Kasumi-1 (cell line): ENCODE measurements at places on chromosomes 11 and 22.
A peak's percentile ranks its signal among the peaks of the same experiment; 100 is the strongest.

DNA sequence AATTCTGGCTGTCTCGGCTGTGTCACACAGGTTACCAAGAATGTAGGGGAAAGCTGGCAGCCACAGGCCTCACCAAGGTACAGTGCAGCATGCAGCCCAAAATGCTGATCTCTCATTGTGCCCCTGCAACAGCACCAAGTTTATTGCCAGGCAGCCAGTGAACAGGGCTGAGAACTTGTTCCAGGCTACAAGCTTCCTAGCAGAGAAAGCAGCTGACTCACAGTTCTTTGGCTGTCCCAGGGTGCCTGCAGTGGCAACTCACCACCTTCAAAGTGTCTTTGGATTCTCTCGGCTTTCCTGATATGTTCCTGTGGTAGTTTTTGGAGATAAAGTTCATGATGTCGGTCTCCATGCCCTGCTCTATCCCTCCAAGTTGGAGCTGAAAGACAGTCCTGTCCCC is 719.1 kb upstream of the ANO3 start:
- no peak for DNase-seq

DNA sequence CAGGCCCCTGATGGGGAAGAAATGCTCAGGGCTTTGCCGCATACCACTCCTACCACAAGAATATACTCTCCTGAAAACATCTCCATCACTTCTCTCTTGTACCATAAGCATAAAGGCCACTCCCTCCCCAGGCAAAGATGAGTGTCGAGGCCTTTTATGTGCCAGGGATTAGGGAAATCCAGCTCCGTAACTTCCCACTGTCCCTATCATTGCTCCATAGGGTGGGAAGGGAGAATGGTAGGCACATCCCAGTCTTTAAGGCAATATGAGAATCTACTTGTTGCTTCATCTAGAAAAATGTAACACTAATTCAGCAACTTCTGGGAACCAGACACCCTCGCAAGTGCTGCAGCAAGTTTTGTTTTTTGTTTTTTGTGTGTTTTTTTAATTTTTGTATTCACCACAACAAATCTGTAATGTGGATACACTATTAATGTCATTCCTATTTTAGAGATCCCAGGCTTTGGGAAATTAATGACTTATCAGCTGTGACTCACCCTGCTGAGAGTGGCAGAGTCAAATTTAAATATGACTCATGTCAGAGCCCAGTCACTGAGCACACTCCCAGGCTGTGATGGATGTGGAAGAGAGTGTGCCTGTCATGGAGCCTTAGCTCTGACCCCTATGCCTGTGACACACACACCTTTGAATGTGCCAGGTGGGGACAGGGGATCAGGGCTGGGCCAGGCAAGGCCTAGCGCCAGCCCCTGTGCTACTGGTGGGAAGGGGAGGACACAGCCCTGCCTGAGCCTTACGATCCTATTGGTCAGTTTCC is 23.4 kb downstream of the PANX1 start:
- DNase-seq, result peak; percentile 26

DNA sequence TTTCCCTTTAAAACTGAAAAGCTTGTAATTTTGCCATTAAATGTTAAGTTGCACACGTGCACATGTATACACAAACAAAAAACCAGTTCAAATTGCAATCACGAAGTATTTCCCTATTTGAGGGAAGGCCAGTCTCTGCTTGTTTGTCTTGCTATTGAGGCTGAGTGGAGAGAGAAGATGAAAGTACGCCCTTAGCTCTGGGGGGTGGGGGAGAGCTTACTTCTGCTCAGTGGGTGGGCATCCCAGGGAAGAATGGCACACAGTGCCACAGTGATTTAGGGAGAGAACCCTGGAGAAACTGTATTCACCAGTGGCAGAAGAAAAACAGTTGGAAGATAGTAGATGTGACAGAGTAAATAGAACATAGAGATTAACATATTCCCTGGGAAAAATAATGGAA is 8.7 kb downstream of the YAP1 start:
- no peak for DNase-seq

DNA sequence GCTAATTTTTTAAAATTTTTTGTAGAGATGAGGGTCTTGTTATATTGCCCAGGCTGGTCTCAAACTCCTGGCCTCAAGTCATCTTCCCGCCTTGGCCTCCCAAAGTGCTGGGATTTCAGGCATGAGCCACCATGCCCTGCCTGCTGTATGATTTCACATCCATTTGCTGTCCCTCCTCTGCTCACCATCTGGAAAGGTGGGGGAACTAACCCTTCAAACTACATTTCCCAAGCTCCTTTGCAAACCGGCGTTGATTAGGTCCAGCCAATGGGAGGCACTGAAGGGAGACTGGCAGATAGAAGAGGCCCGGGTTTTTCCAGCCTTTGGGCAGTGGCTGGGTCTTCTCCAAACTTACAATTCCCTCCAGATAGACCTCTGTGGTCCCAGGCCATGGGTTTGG is 19.3 kb downstream of the RFPL1 start:
- peak; percentile 49 for DNase-seq

GRCh38 chr22:42641801-42642413 is 1.5 kb upstream of the ATP5MGL start:
- DNase-seq, result no peak

GRCh38 chr22:49216579-49216978 is 611.1 kb downstream of the BRD1 start:
- no peak for DNase-seq

GRCh38 chr11:119461229-119461963 is 38.4 kb upstream of the THY1 start:
- no peak for DNase-seq

DNA sequence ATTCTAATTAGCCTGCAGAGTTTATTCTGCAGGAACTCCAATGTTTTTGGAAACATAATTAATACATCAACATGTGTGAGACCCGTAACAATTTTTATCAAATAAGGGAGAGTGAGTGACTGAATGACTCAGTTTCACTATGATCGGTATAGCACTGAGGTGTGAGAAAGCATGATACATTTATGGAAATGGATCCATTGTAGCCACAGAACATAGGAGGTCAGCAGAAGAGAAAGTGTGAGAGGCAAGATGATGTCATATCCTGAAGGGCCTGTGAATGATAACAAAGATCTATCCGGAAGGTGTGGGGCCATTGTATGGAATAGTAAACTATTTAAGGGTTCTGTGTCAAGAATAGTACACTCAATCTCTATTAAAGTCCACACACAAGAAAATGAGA is 1406.1 kb upstream of the TENM4 start:
- DNase-seq, result no peak

DNA sequence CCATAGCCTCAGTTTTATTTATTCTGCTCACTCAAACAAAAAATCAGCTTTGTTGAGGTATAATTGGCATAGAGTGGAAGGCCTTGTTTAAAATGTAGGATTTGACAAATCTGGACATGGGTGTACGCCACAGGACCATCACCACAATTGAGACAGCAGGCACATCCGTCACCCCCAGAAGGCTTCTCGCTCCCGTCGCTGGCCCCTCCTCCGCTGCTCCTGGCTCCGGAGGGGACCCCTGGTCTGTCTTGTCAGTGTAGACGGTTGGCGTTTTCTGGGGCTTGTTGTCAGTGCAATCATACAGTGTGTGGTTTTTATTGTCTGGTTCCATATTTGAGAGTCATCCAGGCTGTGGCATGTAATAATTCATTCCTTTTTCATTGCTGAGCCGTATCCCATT is 97.6 kb downstream of the KCNQ1 start:
- no peak for DNase-seq

GRCh38 chr11:41494716-41495115 is 35.3 kb upstream of the LRRC4C start:
- DNase-seq, result no peak

- no peak for DNase-seq
These were observed 16.7 kb downstream of the RNH1 start for GRCh38 chr11:490186-490929.

GRCh38 chr11:71473793-71474080 is 20.7 kb downstream of the NADSYN1 start:
- no peak for DNase-seq

DNA sequence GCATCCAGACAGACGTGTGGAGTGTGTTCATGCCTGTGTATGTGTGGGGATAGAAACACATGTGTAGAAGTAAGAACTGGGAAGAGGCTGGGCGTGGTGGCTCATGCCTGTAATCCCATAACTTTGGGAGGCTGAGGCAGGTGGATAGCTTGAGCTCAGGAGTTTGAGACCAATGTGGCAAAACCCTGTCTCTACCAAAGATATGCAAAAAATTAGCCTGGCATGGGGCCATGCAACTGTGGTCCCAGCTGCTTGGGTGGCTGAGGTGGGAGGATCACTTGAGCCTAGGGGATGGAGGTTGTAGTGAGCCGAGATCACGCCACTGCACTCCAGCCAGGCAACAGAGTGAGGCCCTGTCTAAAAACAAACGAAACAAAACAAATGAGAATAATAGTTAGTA is 1166.6 kb downstream of the TBC1D22A start:
- DNase-seq, result no peak

DNA sequence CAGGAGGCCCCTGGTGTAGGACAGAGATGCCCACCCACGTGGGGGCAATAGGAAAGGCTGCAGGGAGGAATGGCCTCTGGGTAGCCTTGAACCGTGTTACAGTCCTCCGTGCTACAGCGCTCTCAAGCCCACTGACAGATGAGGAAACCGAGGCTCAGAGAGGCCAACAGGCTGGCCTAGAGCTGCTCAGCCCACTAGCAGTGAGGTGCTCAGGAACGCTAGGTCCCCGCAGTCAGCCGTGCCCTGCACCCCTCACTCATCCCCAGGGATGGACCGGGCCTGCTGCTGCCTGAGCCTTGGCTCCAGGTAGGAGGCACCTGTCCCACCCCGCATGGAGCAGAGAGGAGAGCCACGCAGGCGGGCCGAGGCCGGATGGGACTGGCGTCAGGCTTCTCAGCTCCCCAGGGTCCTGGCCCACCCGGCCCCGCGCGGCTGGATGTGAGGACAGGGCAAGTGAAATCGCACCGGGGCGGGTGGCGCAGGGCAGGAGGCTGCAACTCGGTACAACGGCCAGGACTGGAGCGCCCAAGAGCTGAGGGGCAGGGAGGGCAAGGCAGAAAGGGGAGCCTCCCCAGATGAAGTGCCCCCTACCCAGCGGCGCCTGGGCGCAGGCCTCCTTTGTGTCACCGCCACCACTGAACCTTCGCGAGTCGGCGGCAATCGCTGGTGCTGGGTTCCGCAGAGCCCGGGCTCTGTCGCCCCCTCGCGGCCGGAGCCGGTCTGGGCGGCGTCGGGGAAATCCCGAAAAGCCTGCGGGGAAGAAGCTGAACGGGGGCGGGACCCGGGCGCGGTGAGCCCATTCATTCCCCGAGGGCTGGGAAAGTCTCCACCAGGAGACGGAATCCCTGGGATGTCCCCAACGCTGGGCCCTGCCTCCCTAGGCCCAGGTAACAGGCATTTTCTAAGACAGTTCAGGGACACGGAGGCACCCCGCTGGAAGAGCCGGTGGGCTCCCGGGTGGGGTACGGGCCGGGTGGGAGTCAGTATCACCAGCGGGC is 8.4 kb upstream of the SLC2A11 start:
- peak; percentile 73 for DNase-seq

- DNase-seq, result no peak
These were observed 33.6 kb downstream of the MAP6 start for GRCh38 chr11:75635066-75635862.

DNA sequence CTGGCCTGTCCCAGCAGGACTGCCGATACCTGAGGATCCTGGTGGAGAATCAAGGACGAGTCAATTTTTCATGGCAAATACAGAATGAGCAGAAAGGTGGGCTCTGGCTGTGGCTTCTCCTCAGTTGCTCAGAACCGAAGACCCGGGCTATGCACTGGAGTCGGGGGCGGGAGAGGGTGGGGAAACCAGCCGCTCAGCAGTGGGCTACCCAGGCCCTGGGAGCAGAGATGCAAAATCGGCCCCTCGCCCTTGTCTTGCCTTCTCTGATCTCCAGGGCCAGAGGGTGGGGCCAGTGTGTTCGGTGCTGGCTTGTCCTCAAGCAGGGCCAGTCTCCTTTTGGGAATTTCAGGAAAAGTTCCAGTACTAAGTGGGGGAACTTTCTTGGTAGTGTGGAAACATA is 18.4 kb upstream of the GLB1L2 start:
- DNase-seq, result no peak

- DNase-seq, result no peak
These were observed 177.1 kb downstream of the LRRC4C start for GRCh38 chr11:41282395-41282794.

- DNase-seq, result peak; percentile 5
These were observed 1.5 kb downstream of the MS4A8 start for GRCh38 chr11:60700689-60701468.

GRCh38 chr22:40300884-40301672 is 45.2 kb upstream of the ADSL start:
- no peak for DNase-seq

GRCh38 chr11:73308961-73309919 is 1.2 kb downstream of the ARHGEF17 start:
- peak; percentile 44 for DNase-seq

DNA sequence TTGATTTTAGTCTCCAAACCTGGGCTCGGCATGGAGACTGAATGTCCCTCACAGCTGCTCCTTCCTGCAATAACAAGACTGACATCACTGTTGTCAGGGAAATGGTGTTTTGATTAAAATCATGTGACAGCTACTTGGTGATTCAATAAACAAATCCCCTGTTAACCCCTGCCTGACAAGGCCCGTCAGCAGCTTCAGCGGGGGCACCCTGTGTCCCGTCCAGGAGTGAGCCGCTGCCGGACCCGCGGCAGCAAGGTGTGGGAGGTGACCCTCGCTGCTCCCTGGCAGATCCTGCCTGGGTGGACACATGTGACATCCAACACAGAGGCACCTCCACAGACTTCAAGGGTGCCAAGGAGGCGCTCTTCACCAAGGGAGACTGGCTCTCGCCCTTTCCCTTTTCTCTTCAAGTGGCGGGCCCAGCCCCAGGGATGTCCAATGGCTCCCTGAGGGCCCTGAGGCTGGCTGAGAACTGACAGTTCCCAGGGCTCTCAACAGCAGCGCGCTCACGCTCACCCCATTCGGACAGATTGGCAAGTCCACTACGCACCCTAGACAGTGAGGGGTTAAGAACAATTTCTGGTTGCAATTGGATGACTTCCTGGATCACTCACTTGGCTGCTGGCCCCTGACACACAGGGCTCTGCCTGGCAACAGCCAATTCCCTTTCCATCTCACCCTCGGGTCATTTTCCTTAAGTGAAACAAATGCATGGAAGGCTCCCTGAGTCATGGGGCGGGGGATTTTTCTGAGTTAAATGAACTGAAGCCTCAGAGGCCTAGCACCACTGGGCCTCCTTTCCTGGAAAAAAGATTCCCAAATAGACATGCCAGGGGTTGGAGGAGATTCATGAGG is 30.7 kb downstream of the PPP2R1B start:
- DNase-seq, result no peak

- peak; percentile 35 for DNase-seq
These were observed 5.3 kb upstream of the LRRC10B start for GRCh38 chr11:61503135-61503770.

GRCh38 chr11:70078781-70079616 is 882 bp downstream of the ANO1 start:
- DNase-seq, result no peak

GRCh38 chr11:63766531-63767235 is 1.9 kb downstream of the ZFTA start:
- DNase-seq, result no peak

- DNase-seq, result no peak
These were observed 20.5 kb upstream of the TEAD1 start for GRCh38 chr11:12653729-12654128.

GRCh38 chr11:10095412-10096208 is 198.4 kb downstream of the SBF2 start:
- no peak for DNase-seq
